SK-N-MC (cell line): ENCODE measurements at places on chromosomes 4 and X.
A peak's percentile ranks its signal among the peaks of the same experiment; 100 is the strongest.

GRCh38 chrX:119236623-119237561 is 807 bp downstream of the PGRMC1 start:
- DNase-seq, result no peak

DNA sequence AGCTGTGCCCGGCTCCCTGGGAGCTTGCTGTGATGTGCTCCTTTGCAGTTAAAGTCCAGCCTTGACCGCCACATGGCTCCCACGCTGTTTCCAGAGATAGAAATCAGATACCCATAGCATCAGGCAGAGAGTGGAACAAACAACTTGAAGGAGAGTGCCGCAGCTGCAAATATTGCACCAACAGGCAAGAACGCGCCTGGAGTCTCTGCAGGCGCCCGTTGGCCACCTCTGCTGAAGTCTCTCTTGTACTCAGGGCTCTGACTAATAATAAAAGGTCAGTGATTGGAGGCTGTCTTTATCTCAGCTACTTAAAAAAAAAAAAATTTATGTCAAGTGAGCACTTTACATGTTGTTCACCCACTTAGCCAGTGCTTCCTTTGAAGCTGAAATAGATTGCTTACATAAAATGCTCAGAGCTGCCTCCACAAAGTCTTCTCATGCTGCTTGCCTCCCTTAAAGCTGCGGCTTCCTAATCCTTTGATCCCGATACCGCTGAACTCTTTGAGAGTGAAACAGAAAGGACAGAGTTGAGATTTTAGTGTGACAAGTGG is 30.9 kb upstream of the TENM3 start:
- DNase-seq, result no peak

DNA sequence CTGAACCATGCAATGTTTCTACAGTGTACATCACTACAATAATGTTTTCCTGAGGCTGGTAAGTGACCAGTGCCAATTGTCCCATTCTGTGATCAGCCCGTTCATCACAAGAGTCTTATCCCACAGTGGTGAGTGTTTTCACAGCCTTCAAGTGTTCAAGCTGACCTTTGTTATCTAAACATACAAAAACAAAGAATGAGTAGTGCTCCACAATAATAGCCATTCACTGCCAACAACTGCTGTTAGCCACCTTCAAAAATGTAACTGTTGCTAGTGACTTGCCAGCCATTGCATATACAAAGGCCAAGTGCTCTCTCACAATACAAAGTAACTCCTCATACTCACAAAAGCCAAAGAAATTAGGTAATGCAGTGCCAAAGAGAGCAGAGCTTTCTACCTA is 1084.1 kb downstream of the FAM133A start:
- DNase-seq, result no peak

DNA sequence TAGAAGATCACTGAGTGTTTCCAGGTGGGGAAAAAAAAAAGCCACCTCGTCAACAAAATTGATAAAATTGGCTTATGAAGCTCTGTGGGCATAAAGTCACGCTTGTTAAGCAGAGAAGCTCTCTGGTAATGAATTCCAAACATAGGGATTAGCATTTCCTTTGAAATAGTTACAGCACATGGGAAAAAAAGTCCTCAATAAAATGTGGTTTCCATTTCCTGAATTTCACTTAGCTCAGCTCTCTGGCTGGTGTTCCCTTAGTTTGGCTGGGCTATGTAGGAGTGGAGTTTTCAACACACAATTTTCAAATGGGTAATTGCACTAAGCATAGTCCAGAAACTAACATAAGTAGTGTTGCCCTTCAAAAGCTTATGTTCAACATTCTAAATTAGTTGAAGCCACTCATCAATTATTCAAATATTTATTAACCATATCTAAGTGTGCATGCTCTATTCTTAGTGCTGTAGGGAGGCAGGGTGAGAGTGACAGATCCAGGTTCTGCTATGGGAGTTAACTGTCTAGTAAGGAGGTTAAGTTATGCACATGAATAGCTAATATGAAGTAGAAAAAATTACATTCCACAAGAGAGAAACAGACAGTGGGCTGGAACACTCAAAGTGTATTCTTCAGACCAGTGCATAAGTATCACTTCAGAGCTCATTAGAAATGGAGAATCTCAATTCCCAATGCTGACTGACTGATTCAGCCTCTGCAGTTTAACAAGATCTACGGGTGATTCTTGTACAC is 445.7 kb downstream of the SMARCA1 start:
- peak; percentile 92 for DNase-seq

DNA sequence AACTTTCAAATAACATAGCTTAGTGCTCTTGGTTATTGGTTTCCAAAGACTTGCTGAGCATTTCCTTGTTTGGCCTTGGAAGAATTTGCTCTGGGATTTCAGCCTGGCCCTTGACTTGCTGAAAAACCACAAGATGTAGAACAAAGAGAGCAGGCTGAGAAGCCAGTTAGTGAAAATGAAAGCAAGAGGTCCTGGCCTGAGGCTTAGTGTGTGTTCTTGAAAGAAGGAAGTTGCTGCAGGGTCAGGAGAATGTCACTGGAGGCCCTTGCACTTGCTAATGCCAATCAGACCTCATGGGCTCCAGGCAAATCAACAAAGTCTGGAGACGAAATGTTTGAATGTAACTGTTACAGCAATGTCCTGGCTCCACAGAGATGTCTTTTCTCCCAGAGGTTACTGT is 79.4 kb downstream of the SYNPO2 start:
- no peak for DNase-seq

- DNase-seq, result no peak
Measured at GRCh38 chr4:143215873-143216272, 31.2 kb downstream of the USP38 start.

DNA sequence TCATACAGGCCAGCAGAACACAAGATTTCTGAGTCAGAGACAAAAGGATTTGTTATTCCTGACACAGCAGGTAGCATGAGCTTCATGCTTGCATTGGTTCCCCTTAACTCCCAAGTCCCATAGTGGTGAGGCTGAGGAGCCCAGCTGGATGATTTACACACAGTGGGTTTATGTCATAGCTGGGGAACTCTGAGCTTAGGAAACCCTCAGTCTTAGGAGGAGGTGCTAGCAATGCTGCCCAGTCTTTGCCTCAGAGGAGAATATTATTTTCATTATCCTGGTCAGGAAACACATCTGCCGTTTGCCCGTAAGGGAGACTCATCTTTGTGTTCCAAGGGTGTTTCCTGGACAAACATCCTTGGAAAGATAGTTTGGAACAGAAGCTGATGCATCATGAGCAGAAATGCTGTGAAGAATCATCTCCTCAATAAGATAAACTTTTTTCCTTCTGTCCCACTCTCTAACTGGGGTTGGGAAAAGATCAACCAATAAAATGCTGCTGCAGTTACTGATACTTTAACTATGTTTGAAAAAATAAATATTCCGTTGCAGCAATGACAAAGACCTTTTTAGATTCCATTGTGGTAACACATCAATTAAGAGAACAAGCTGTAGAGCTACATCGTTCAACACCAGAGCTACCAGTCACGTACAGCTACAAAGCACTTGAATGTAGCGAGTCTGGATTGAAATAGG is 146.8 kb downstream of the DCLK2 start:
- DNase-seq, result no peak

DNA sequence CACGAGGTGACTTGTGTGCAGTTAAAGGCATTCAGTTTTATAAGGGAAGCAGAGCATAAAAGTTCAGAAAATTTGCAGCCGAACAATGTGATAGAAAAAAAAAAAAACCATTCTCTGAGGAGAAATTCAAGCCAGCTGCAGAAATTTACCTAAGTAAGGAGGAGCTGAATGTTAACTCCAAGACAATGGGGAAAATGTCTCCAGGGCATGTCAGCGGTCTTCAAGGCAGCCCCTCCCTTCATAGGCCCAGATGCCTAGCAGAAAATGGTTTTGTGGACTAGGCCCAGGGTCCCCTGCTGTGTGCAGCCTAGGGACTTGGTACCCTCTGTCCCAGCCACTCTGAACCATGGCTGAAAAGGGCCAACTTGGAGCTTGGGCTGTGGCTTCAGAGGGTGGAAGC is 1764.0 kb downstream of the C4orf33 start:
- DNase-seq, result no peak

DNA sequence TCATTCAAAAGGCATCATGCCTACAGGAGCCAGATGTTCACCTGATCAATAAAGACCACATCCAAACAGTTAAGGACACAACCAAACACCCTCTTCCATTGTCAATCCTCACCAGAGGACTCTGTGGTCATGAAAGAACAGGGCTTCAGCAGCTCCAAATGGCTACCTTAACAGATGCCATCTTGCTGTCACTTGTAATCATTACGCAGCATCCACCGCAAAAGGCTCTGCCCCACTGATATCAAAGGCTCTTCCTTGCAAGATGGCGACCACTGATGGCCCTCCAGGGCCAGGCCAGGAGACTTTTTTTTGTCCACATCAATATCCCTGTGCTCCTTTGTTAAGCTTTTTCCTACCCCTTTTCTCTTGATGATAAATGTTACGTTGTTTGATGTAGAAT is 157.4 kb downstream of the DHRSX start:
- DNase-seq, result no peak

DNA sequence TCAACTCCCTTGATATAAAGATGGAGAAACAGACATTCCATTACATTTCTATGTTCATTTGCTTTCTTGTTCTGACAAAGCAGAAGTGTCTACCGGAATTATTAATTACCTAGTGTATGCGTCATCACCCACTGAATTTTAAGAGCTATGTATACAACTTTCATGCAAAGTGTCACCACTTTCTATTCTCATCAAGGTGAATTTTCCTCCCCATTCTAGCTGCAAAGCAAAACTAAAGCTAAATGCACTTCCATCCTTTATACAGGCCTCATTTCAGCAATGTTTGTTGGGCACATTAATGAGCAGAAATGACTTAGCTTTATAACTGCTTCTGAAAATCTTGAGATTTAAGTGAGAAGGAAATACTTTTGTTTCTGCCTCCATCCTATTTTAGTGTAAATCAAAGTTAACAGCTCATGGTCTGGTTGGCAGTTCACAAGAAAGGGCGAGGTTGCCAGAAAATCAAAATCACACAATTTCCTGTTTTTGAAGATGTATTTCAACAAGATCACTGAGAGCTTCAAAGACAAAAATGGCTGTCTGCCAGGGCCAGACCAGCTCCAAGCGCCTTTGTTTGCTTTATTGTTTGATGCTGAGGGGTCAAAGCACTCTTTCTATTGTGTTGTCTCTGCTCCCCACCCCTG is 7.2 kb upstream of the FAM9C start:
- no peak for DNase-seq

DNA sequence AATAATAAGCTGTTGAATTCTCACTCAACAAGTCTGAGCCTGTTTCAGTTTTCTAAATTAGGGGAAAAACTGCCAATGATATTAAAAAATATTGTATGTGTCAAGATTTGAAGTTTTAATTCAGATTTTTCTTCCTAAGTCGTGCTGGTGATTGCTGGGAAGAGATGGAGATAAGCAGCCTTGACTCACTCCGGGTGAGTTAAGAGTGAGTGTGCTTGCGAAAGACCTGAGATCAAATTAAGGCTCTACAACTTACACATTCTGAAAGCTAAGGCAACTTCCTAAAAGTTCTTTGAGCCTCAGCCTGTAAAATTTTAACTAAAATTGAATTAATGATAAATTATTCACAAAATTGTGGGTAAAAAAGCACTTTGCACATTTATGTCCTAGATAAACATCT is 1441.2 kb downstream of the PCDH7 start:
- no peak for DNase-seq

DNA sequence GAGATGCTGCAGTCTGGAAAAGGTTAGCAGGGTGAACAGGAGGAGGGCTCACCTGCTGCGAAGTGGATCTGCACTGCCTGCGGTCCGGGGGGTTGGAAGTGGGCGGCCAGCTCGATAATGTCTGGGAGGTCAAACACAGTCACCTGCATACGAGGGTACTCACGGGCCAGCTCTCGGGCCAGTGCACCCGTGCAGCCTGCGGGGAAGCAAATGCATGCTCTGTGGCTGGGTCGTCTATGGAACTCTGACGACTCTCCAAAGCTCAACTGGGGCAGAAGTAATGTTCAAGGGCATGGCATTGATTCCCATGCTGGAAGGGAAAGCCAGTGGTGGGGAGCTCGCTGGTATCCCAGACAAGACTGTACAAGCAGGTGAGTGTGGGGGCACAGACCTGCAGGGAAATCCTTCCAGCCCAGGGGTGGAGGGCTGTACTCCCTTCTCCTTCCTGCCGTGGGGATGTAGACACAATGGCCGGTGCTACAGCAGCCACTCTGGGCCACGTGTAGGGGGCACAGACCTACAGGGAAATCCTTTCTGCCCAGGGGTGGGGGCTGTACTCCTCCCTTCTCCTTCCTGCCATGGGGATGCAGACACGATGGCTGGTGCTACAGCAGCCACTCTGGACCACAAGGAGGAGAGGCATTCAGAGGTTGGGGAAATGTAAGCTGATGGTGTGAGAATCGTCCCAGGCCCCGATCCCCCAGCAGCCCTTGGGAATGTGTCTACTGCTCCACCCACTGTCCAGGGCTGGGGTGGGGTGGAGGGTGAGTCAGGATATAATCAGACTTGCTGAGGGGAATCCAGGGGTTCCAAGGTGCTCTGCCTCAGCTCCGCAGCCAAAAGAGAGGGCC is 26.2 kb upstream of the SLC25A6 start:
- no peak for DNase-seq

DNA sequence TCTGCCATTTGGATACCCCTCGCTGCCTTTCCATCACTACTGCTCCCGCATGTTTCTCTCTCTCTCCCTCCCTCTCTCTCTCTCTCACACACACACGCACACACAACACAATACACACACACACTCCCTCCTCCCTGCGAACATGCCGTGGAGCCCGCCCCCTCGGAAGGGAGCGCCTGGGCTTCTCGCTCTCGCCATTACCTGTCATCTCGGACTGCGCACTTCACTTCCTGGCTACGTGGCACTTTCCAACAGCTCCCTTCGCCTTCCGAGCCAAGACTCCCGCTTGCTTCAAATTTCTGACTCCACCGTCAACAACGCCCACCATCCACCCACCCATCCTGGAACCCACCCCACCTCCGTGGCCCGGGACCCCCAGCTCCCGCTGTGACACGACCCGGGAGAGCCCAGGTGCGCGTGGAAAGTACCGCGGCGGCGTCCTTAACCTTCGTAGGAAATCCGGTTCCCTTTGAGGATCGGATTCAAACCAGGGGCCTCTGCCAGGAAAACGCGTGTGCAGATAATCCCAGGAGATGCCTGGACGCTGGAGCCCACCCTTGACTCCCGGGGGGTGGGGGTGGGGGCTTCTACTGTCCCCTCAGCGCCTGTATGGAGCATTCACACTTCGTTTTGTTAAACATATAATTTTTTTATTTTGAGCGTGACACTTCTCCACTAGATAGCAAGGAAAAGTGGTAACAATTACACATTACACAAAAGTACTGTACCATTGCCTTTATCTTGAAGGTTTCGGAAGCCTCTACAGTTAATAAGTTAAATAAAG is 12.5 kb downstream of the ARX start:
- no peak for DNase-seq

- DNase-seq, result no peak
Measured at GRCh38 chrX:53281321-53281822, at the start of gene IQSEC2. TSS of gene IQSEC2 (minus strand) at chrX:53281584.

GRCh38 chrX:21658746-21659145 is 616 bp upstream of the KLHL34 start:
- DNase-seq, result no peak

GRCh38 chrX:136310411-136310810 is 9.6 kb downstream of the ADGRG4 start:
- no peak for DNase-seq
